ENCODE measurements at places on chromosomes 4 and X.

GRCh38 chr4:100042711-100043110 lies 92.6 kb upstream of the H2AZ1 start:
- H3K27ac ChIP-seq = no peak overlapping the region
- no peak for DNase-seq
- no peak overlapping the region for H3K4me3 ChIP-seq
- no peaks in the 10 kb centered on the region for H3K4me1 ChIP-seq
- no peaks in the 10 kb centered on the region for H3K36me3 ChIP-seq

DNA sequence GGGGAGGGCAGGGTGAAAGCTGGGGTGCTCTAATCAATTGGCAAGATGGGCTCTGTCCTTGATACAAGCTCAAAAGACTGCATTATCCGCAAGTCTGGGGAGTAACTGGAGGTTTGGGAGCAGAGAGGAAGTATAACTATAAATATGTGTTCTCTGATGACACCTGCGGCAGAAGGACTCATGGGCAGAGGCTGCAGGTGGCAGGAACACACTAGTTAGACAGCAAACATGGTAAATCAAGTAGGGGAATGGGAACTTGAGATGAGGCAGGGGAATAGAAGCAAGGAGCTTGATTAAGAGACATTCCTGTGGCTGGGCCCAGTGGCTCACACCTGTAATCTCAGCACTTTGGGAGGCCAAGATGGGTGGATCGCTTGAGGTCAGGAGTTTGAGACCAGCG lies 30.3 kb downstream of the SH3KBP1 start:
- H3K4me1 ChIP-seq = peaks cover 24% of the 10 kb centered on the region
- no peaks in the 10 kb centered on the region for H3K27me3 ChIP-seq
- peaks cover 16% of the 10 kb centered on the region for H3K36me3 ChIP-seq

GRCh38 chr4:42690537-42690936 lies 33.6 kb upstream of the ATP8A1 start:
- DNase-seq = no peak
- no peak overlapping the region for H3K27ac ChIP-seq
- H3K4me1 ChIP-seq = no peaks in the 10 kb centered on the region
- H3K27me3 ChIP-seq = peaks cover 3% of the 10 kb centered on the region
- no peaks in the 10 kb centered on the region for H3K36me3 ChIP-seq
- H3K4me3 ChIP-seq = no peak overlapping the region

- no peaks in the 10 kb centered on the region for H3K4me1 ChIP-seq
- no peaks in the 10 kb centered on the region for H3K36me3 ChIP-seq
These were observed 674.5 kb downstream of the SH3BGRL start for GRCh38 chrX:81876437-81876836.

DNA sequence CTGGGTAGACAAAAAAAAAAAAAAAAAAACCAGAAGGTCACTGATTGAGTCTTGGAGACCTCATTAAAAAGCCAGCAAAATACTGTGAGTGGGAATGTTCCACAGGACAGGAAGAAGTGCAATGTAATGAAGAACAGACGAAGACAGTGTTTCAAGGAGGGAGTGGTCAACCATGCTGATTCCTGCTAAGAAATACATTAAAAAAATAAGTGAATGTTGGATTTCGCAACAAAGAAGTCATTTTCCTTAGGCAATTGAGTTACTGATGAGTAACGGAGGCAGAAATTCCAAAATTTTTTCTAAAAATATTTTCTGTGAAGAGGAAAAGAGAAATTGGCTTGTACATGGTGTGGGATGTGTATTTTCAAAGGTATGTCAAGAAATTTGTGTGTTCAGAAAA lies 94.3 kb upstream of the FAM47B start:
- H3K4me1 ChIP-seq = no peaks in the 10 kb centered on the region
- H3K27me3 ChIP-seq = peaks cover 4% of the 10 kb centered on the region
- H3K36me3 ChIP-seq = no peaks in the 10 kb centered on the region
- no peak overlapping the region for H3K4me3 ChIP-seq

DNA sequence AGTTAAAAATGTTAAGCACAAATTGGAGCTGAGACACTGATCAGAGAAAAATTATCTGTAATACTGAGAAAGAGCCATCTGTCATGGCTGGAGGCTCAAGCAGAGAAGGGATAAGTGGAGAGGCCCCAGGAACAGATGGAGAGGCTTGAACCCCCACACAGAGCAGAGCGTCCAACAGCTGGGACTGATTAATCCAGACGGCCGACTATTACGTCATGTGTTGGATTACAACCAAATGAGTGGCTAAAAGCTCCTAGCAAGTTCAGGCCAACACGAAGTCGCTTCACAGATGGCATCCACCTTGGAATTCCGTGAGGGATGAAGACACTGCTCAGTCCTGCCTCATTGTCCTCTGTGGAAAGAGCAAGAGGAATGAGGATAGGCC lies 57.7 kb upstream of the ATXN3L start:
- H3K4me3 ChIP-seq = no peak overlapping the region
- no peaks in the 10 kb centered on the region for H3K36me3 ChIP-seq
- DNase-seq = no peak
- H3K4me1 ChIP-seq = peaks cover 10% of the 10 kb centered on the region
- no peak overlapping the region for H3K27ac ChIP-seq
- H3K27me3 ChIP-seq = no peaks in the 10 kb centered on the region

DNA sequence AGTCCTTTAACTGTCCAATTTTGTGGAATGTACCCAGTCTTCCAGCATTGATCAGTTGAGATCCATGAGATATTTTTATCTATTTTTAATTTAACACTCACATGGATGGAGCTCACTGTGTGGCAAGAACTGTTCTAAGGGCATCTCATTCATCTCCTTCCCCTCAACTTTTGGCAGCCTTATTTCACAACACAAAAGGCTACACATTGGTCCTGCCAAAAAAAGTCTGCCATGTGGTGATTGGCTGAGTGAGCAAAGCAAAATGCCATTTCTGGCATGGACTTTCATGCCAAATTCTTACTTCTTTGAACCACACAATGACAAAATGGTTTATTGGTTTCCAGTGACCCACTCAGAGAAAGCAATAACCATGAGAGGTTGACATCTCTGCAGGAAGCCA lies 171.6 kb upstream of the MAP3K15 start:
- H3K4me3 ChIP-seq = no peak overlapping the region
- H3K4me1 ChIP-seq = peaks cover 43% of the 10 kb centered on the region
- H3K27ac ChIP-seq = no peak overlapping the region
- H3K27me3 ChIP-seq = peaks cover 4% of the 10 kb centered on the region
- DNase-seq = no peak

- no peak for DNase-seq
- H3K4me1 ChIP-seq = peaks cover 47% of the 10 kb centered on the region
- no peaks in the 10 kb centered on the region for H3K36me3 ChIP-seq
- H3K4me3 ChIP-seq = peak overlapping the region; percentile 60
- H3K27me3 ChIP-seq = peaks cover 7% of the 10 kb centered on the region
These were observed 745 bp upstream of the IQSEC2 start for GRCh38 chrX:53281963-53282695.

DNA sequence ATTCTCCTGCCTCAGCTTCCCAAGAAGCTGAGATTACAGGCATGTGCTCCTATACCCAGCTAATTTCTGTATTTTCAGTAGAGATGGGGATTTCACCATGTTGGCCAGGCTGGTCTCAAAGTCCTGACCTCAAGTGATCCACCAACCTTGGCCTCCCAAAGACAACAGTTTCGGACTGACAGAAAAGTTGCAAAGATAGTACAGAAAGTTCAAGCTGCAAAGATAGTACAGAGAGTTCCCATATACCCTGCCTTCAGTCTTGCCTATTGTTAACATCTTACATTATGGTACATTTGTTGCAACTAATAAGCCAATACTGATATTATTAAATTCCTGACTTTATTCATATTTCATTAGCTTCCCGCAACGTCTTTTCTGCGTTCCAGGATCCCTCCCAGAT lies 65.8 kb downstream of the SUPT20HL2 start:
- no peak for DNase-seq
- H3K27ac ChIP-seq = no peak overlapping the region
- H3K4me1 ChIP-seq = peaks cover 13% of the 10 kb centered on the region
- no peaks in the 10 kb centered on the region for H3K36me3 ChIP-seq
- H3K4me3 ChIP-seq = no peak overlapping the region

DNA sequence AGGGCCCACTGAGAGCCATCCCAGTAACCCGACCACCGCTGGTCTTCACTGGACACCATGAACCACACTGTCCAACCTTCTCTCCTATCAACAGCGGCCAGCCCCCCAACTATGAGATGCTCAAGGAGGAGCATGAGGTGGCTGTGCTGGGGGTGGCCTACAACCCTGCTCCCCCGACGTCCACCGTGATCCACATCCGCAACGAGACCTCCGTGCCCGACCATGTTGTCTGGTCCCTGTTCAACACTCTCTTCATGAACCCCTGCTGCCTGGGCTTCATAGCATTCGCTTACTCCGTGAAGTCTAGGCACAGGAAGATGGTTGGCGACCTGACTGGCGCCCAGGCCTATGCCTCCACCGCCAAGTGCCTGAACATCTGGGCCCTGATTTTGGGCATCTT lies 423.8 kb upstream of the EPHA5 start:
- H3K27ac ChIP-seq = no peak overlapping the region
- H3K36me3 ChIP-seq = no peaks in the 10 kb centered on the region
- no peak overlapping the region for H3K4me3 ChIP-seq
- H3K27me3 ChIP-seq = no peaks in the 10 kb centered on the region

DNA sequence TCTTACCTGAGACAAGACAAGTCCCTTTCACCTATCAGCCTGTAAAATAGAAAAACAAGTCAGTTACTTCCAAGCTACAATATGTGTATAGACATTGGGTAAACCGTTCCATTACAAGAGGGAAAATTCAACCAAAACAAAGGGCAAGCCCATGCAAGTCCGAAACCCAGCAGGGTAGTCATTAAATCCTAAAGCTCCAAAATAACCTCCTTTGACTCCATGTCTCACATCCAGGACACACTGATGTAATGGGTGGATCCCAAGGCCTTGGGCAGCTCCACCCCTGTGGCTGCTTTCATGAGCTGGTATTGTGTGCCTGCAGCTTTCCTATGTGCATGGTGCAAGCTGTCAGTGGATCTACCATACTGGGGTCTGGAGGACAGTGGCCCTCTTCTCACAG lies 14.7 kb upstream of the FAM47B start:
- no peak overlapping the region for H3K27ac ChIP-seq
- H3K4me1 ChIP-seq = no peaks in the 10 kb centered on the region
- H3K36me3 ChIP-seq = no peaks in the 10 kb centered on the region
- DNase-seq = no peak
- no peaks in the 10 kb centered on the region for H3K27me3 ChIP-seq

DNA sequence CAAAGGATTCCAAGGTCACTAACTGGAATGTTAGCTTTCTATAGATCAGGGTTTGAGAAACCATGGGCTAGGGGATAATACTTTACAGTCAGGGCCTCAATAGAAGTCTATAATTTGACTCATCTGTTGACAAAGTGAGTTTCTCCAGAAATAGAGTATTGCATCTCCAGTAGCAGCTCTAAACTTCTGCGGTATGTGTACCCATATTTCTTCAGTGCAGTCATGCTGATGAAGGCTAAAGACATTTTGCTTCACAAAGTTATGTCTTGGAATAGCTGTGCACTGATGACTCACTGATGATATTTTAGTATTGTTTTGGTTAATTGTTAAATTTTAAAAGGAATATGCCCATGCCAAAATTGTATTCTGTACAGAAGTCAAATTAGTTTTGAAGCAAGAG lies 464.9 kb upstream of the AMOT start:
- H3K4me3 ChIP-seq = no peak overlapping the region
- no peaks in the 10 kb centered on the region for H3K36me3 ChIP-seq
- DNase-seq = no peak
- H3K27ac ChIP-seq = no peak overlapping the region
- no peaks in the 10 kb centered on the region for H3K27me3 ChIP-seq

- no peak for DNase-seq
- no peak overlapping the region for H3K4me3 ChIP-seq
- H3K4me1 ChIP-seq = peaks cover 4% of the 10 kb centered on the region
These were observed 42.1 kb downstream of the HMX1 start for GRCh38 chr4:8829584-8829983.

GRCh38 chr4:53764761-53765490 lies 173.6 kb upstream of the LNX1 start:
- H3K4me3 ChIP-seq = no peak overlapping the region
- no peak for DNase-seq

DNA sequence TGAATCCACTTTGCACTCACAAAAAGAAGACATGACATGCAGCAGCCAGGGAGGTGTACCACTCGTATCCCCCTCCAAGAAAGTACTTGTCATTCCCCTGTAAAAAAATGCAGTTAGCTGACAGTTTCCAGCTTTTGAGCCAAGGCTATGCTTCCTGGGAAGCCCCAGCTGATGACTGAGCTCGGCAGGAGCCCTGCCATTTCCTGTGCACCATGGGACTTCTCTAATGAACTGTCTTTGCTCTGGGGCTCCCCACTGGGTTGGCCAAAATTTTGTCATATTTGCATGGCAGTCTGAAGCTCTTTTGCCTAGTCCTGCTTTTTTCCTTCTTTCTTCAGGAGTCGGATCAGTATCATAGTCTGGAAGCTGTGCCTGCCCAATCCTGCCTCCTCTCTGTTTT lies 104.5 kb upstream of the MAOA start:
- no peaks in the 10 kb centered on the region for H3K27me3 ChIP-seq
- H3K4me1 ChIP-seq = peaks cover 26% of the 10 kb centered on the region
- peak overlapping the region; percentile 43 for H3K27ac ChIP-seq
- no peak overlapping the region for H3K4me3 ChIP-seq
- H3K36me3 ChIP-seq = no peaks in the 10 kb centered on the region

DNA sequence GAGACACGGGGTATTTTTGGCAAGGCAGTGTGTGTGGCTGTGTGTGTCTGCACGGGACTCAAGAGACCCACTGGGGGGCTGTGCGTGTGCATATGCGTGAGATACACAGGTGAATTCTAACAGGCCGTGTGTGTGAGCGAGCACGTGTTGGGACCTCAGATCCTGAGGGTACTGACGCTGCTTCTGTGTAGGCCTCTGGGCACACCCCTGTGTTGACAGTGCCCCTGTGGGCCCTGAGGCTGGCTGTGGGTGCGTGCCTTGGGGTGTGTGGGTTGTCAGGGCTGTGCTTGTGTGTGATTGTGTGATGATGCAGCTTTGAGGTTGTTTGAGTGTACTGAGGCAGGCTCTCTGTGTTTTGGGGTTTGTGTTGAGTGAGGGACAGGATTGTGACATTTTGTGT lies 13.9 kb downstream of the FOXP3 start:
- no peak overlapping the region for H3K4me3 ChIP-seq
- no peaks in the 10 kb centered on the region for H3K27me3 ChIP-seq
- H3K36me3 ChIP-seq = no peaks in the 10 kb centered on the region
- no peak for DNase-seq
- H3K27ac ChIP-seq = peak overlapping the region; percentile 29
- H3K4me1 ChIP-seq = no peaks in the 10 kb centered on the region

DNA sequence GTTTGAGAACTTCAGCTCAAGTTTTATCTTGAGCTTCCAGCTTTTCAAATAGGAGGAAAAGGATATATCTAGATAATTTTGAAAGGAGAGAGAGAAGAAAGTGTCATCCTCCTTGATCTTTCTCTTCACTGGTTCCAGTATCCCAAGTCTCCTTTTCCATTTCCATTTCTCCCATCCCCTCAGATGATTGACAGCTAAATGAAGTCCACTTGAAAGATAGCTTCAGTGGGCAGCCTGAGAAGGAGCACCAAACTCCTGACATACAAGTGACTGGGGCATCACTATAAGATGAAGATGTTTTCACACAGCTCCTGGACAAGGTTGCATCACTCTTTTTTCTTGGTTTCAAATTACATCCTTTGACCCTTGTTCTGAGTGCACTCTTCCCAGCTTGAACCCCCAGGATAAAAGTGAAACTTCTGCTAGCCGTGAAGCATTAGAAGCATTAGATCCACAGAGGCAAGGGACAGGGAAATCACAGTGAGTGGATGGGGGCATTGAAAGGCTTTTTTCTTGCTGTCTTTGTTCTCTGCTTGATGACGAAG lies 17.5 kb upstream of the MAGEA10 start:
- no peak for DNase-seq
- no peak overlapping the region for H3K4me3 ChIP-seq
- no peaks in the 10 kb centered on the region for H3K36me3 ChIP-seq
- H3K27ac ChIP-seq = no peak overlapping the region

All from nephron progenitor cell (in vitro differentiated cells).